NCI-H2107 (cell line): ENCODE measurements at places on chromosomes 16 and 17.

- no peak for DNase-seq
Measured at GRCh38 chr16:31331807-31332301, 23.1 kb upstream of the ITGAX start.

GRCh38 chr17:82776454-82776853 is 24.6 kb downstream of the TBCD start:
- DNase-seq = no peak

DNA sequence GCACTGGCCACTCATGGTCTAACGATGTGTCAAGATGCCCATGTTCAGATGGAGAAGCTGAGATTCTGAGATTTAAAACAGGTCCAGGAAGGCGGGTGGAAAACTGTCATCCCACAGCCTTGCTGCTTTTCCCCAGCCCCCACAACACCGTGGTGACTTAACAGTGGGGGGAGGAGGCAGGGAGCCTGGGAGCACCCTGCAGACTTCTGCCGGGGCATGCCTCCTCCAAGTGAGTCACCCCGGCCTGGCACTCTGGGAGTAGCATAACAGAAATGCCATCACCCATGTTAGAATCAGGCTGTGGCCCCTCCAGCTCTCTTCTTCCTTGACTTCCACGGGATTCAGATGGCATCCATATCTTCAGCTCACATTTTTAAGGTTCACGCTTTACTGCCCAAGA is 164.8 kb downstream of the CBLN1 start:
- DNase-seq = no peak

GRCh38 chr16:14672403-14672971 is 21.6 kb downstream of the PLA2G10 start:
- no peak for DNase-seq

DNA sequence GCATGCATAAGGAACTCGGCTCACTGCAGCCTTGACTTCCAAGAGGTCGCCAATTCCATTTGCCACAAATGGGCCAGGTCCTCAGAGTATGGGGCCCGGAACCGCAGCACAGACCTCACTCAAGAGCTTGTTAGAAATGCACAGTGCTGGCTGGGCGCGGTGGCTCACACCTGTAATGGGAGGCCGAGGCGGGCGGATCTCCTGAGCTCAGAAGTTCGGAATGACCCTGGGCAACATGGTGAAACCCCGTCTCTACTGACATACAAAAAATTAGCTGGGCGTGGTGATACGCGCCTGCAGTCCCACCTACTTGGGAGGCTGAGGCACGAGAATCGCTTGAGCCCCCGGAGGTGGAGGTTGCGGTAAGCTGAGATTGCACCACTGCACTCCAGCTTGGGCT is 19.6 kb upstream of the N4BP1 start:
- no peak for DNase-seq

GRCh38 chr17:82531431-82531881 is 11.9 kb downstream of the FOXK2 start:
- no peak for DNase-seq
